ENCODE measurements at places on chromosomes 4 and X. TPM values are rescaled to one million over a fixed set of nuclear protein-coding genes. Genes with fewer than 3 reads are reported as not detected.

GRCh38 chr4:144547678-144548298 is 98.2 kb upstream of the HHIP start:
- no peak overlapping the region for H3K27ac ChIP-seq
- H3K4me1 ChIP-seq = no peaks in the 10 kb centered on the region
- H3K36me3 ChIP-seq = peaks cover 2% of the 10 kb centered on the region
- no peak overlapping the region for H3K4me3 ChIP-seq
- DNase-seq = no peak

DNA sequence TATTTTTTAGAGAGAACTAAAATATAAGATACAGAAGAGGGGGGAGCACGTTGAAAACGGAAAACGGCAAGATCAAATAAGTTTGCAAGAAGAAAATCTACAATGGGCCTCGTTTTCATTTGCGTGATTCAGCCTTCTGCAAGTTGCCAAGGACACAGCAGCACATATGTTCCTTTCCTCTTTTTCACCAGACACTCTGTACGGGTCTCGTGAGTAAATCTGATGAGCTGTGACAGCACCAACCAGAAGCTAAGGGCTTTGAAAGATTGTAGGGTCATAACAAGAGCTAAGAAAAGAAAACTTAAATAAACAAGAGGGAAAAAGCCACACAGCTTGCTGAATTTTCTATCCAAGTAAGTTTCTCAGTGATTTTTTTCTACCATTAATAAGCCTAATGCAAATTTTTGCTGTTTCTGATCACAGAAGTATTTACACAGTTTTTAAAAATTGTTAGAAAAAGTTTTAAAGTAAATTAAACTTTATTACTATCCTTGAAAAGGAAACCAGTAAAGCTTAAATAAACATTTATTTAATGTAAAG is 63.4 kb downstream of the SCML2 start:
- peak overlapping the region; percentile 44 for H3K4me3 ChIP-seq
- H3K36me3 ChIP-seq = no peaks in the 10 kb centered on the region
- DNase-seq = no peak
- peaks cover 23% of the 10 kb centered on the region for H3K4me1 ChIP-seq
- no peaks in the 10 kb centered on the region for H3K27me3 ChIP-seq
- peak overlapping the region; percentile 89 for H3K27ac ChIP-seq

DNA sequence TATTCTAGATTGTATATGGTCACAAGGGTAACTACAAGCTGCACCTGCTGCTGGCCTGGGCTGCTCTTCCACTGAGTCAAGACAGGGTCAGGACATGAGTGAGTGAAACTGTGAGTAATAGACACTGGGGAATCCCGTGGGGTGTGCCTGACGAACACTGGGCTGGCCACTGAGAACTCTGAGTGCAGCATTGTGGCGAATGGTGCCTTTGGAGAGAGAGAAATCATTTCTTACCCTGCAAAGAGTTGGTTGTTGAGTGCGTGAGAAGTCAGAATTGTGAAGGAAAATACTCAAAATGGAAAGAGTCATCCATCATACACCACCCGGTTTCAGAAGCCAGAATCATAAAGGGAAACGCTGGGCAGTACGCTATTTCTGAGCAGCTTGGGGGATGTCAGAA is 43.1 kb upstream of the LSM6 start:
- no peak overlapping the region for H3K4me3 ChIP-seq
- no peak for DNase-seq
- H3K27ac ChIP-seq = no peak overlapping the region
- H3K36me3 ChIP-seq = no peaks in the 10 kb centered on the region
- H3K4me1 ChIP-seq = peaks cover 15% of the 10 kb centered on the region

DNA sequence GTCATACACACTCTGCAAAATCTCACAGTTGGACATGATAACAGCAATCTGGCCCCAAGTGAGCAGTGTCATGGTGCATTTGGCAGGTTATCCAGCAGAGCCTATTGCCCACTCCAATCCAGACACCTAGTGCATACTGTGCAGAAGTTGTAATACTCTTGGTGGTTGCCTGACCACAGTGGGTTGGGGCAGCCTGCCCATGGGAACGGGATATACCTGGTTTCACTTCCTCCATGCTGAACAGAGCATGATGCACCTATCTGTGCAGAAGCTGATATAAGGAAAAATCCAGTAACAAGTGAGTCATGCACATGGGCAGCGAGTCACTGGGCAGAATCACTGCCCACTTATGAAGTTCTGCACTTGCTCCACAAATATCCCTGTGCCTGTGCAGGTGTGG is 105.3 kb upstream of the IGSF1 start:
- H3K27ac ChIP-seq = no peak overlapping the region
- no peak for DNase-seq
- H3K36me3 ChIP-seq = peaks cover 8% of the 10 kb centered on the region
- no peaks in the 10 kb centered on the region for H3K4me1 ChIP-seq

- H3K27ac ChIP-seq = no peak overlapping the region
- H3K4me1 ChIP-seq = no peaks in the 10 kb centered on the region
- no peak for DNase-seq
These were observed 431.5 kb upstream of the RASGEF1B start for GRCh38 chr4:81903212-81903611.

DNA sequence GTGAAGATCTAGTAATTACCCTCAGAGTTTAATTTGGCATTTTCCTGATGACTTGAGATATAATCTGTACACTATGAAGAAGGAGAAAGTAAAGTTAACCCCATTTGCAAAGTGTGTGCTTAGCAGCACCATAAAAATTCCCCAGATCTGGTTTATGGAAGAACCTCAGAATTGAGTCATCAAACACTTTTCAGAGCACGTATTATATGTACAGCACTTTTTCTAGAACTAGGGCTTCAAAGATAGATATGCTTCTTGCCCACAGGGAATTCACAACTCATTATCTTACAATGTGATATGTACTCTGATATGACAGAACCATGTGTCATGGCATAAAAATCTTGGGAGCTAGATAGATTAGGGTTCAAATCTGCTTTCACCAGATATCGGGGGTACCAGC is 150.9 kb downstream of the SLC10A7 start:
- H3K4me3 ChIP-seq = no peak overlapping the region
- no peaks in the 10 kb centered on the region for H3K36me3 ChIP-seq
- no peaks in the 10 kb centered on the region for H3K27me3 ChIP-seq
- no peak for DNase-seq

GRCh38 chrX:12790885-12791256 is 341 bp upstream of the PRPS2 start:
- peaks cover 4% of the 10 kb centered on the region for H3K27me3 ChIP-seq
- no peaks in the 10 kb centered on the region for H3K36me3 ChIP-seq
- H3K4me3 ChIP-seq = peak overlapping the region; percentile 78
- no peaks in the 10 kb centered on the region for H3K4me1 ChIP-seq
- H3K27ac ChIP-seq = no peak overlapping the region
- no peak for DNase-seq

DNA sequence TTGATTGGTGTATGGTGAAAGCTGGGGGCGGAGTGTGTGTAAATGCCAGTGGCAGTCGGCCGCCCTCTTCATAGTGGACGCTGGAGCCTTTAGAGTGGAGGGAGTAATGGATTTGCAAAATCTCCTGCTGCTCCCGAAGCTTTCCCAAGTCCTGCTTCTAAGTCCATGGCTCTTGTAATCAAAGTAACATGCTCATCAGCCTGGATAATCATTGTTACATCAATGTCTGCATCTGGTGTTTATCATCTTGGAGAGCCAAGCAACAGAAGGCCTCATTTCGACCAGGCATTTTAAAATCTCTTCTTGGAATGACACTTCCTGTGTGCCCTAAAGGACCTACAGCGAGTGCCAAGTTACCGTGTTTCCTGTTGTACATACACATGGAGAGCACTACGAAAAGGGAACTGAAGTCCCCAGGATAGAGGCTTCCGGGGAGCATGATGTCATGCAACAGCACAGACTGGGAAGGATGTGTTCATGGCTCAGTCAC is 32.2 kb downstream of the UNC5C start:
- H3K27ac ChIP-seq = peak overlapping the region; percentile 55
- peaks cover 5% of the 10 kb centered on the region for H3K36me3 ChIP-seq
- H3K4me1 ChIP-seq = peaks cover 6% of the 10 kb centered on the region
- no peak overlapping the region for H3K4me3 ChIP-seq

DNA sequence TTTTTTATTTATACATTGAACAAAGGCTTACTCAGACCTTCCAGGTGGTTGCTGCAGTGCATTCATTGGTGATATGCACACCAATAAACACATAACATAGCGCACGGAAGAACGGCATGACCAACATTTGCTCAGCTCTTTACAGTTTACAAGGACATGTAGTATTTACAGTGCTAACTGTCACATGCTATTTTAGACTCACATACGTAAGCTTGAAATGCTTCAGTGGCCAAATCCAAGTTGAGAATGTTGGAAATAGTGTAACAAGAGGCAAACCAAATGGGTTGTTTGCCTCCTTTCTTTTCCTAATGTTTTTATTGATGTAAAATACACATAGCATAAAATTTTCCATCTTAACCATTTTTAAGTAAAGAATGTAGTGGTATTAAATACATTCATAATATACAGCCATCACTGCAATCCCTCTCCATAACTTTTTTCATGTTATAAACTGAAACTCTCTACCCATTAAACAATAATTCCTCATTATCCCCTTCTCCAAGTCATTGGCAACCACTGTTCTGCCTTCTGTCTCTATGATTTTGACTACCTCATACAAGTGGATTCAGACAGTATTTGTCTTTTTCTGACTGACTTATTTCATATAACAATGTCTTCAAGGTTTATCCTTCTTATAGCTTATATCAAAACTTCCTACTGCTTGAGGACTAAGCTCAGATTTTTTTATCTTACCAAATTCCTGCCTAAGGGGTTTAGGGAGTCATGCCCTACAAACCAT is 1722.9 kb upstream of the AGA start:
- peaks cover 34% of the 10 kb centered on the region for H3K27me3 ChIP-seq
- H3K4me3 ChIP-seq = no peak overlapping the region
- DNase-seq = no peak
- no peaks in the 10 kb centered on the region for H3K4me1 ChIP-seq
- no peaks in the 10 kb centered on the region for H3K36me3 ChIP-seq

DNA sequence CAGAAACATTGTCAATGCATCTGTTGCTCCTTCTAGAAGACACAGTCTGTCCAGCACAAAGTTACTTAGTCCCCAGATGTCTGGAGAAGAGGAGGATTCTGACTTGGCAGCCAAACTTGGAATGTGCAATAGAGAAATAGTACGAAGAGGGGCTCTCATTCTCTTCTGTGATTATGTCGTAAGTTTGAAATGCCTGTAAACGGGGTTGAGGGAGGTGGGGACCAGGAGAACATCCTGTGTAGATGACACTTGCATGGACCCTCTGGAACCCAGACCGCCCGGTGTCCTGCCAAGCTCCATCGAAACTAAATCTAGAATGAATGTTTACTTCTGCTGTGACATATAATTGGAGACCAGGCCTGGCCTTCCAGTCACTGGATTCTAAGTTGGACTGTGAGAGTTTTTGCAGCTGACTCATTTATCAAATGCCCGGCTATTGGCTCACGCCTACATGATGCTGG is 45.0 kb upstream of the MSANTD1 start:
- no peaks in the 10 kb centered on the region for H3K27me3 ChIP-seq
- no peak for DNase-seq
- H3K36me3 ChIP-seq = peaks cover 22% of the 10 kb centered on the region
- peaks cover 9% of the 10 kb centered on the region for H3K4me1 ChIP-seq
- no peak overlapping the region for H3K27ac ChIP-seq
- H3K4me3 ChIP-seq = no peak overlapping the region

DNA sequence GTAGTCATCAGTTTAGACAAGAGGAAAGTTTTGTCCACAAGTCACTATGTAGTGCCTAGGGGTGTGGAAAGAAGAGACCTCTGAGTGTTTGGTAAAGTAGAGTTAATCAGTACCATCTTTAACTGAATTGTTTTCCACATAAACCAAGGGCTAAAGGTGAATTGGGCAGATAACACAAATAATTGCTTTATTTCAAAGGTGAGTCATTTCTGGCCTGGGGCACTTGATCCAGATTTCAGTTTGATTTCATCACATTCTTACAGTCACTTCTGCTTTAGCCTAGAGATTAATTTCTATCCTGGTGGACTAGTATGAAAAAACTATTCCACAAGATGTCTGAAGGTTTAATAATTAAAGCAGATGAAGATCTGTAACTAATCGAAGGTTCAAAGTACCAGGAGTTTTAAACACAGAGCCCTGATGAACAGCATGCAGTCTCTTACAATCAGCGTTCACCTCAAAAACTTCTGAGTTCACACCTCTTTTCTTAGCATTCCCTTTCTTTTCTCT is 74.5 kb upstream of the BOD1L1 start:
- peaks cover 9% of the 10 kb centered on the region for H3K4me1 ChIP-seq
- H3K4me3 ChIP-seq = no peak overlapping the region
- no peaks in the 10 kb centered on the region for H3K36me3 ChIP-seq

DNA sequence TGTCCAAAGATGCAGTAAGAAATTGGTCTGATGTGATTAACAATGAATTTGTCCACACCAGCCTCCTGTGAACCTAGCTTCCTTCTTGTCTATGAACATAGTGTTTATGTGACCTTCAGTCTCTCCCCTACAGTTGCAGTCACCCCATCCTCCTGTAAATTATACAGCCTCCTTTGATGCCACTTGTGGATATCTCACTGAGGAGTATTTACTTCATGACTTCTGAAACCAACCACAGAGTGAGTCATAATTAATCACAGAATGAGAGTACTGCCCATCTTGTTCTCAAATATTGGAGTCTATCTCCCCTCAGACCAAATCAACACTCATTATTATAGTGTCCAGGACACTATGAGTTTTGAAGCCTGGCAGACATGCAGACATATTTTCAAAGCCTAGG is 27.3 kb upstream of the XAGE2 start:
- DNase-seq = no peak
- H3K4me1 ChIP-seq = no peaks in the 10 kb centered on the region
- no peaks in the 10 kb centered on the region for H3K27me3 ChIP-seq
- no peak overlapping the region for H3K4me3 ChIP-seq
- no peak overlapping the region for H3K27ac ChIP-seq
- no peaks in the 10 kb centered on the region for H3K36me3 ChIP-seq

GRCh38 chr4:10554694-10555093 is 97.5 kb upstream of the ZNF518B start:
- no peaks in the 10 kb centered on the region for H3K4me1 ChIP-seq
- H3K27ac ChIP-seq = no peak overlapping the region
- H3K36me3 ChIP-seq = no peaks in the 10 kb centered on the region
- no peak overlapping the region for H3K4me3 ChIP-seq
- no peak for DNase-seq

GRCh38 chr4:141810038-141810711 is 173.8 kb downstream of the IL15 start:
- no peak overlapping the region for H3K27ac ChIP-seq
- H3K36me3 ChIP-seq = no peaks in the 10 kb centered on the region
- DNase-seq = no peak
- H3K27me3 ChIP-seq = no peaks in the 10 kb centered on the region

LAMTOR3 gene
- total RNA-seq = 36.2 TPM

TBC1D25 gene
- 18.8 TPM for total RNA-seq

BTK gene
- total RNA-seq = not detected

GAB3 gene
- 2.0 TPM for total RNA-seq

FAM47C gene
- total RNA-seq = not detected

ANXA3 gene
- total RNA-seq = 3.7 TPM

TCEAL9 gene
- total RNA-seq = 87.0 TPM

MRPL1 gene
- 22.5 TPM for total RNA-seq

Data from chondrocyte (in vitro differentiated cells).